Stimulated activated effector memory CD8-positive, alpha-beta T cell treated with anti-CD3 and anti-CD28 coated beads, Interleukin-12 subunit alpha, Interleukin-12 subunit beta, amount 100 ng/mL, for 72 hours (primary cell): ENCODE measurements at places on chromosomes 1 and 21.

DNA sequence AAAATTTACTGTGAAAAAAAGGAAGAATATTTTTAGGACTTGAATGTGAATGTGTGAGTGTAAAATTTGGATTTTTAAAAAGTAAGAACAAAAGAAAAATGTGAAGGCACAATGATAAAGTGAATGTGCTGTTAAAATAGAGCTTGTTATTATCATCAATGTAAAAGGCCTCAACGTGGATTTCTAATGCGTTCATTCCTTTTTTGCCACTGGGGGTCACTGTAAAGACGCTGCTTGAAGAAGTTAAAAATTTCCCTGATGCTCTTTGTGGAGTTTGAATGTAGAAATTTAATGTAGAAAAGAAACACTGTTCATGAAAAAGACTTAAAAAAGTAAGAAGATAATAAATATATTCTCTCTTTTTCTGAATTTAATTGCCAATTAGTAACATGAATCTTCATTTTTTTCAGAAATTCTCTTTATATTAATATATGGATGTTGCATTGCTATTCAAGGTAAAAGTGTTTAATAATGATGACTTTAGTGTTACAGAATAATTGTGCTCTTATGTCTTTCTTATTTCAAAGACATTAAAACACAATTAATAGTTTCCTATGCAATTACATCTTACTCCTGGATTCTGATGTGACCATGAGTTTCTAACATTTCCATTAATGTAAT is 161.5 kb downstream of the DNM3 start:
- DNase-seq, result no peak

GRCh38 chr1:96487394-96487793 is 234.2 kb upstream of the PTBP2 start:
- DNase-seq, result no peak

DNA sequence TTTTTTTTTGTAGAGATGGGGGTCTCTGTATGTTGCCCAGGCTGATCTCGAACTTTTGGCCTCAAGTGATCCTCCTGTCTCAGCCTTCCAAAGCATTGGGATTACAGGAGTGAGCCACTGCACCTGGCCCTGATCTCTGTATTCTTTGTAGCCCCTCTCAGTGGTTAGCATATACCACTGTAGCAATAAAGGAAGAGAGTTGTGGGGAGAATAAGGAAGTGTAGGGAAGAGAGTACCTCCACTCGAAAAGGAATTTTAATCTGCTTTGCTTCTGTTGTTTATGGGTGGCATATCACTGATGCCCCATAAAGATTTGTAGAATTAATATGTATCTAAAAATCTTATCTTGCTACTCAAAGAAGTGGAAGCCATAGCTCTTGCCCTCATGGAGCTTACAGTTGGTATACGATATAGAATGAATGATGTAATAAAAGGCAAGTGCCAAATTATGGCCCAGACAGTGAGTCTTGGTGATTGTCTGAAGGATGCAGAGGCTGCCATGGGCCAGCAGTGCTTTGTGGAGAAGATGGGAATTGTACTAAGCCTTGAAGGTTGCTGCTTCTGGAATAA is 96.0 kb downstream of the CLIC6 start:
- no peak for DNase-seq

DNA sequence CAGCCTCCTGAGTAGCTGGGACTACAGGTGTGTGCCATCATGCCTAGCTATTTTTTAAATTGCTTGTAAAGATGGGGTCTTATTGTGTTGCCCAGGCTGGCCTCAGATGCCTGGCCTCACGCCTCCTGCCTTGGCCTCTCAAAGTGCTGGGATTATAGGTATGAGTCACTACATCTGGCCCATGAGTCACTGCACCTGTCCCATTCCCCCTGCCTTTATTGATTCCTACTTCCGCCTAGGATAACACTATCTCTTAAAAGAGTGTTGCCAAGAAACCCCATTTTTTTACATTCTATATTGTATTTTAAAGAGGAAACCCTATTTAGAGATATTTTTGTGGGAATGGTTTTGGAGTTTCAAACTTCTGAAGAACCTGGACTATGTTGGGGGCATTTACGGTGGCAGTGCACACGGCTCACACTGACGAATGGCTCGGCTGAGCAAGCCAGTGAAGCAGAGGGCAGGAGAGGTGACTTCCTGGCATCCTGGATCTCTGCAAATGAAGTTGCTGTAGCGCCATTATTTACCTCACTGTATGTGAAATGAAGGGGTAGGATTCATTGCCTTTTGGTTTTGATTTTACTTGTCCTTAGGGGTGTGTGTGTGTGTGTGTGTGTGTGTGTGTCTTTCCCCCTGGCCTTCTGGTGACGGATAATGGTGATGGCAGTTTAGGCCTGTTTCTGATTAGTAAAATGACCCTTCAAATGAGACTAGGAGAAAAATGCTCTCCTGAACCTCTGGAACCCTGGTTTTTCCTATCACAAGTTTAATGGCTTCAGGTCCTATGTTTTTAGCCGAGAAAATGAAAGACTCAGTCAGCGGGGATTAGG is 22.5 kb downstream of the KIF26B start:
- DNase-seq, result no peak

DNA sequence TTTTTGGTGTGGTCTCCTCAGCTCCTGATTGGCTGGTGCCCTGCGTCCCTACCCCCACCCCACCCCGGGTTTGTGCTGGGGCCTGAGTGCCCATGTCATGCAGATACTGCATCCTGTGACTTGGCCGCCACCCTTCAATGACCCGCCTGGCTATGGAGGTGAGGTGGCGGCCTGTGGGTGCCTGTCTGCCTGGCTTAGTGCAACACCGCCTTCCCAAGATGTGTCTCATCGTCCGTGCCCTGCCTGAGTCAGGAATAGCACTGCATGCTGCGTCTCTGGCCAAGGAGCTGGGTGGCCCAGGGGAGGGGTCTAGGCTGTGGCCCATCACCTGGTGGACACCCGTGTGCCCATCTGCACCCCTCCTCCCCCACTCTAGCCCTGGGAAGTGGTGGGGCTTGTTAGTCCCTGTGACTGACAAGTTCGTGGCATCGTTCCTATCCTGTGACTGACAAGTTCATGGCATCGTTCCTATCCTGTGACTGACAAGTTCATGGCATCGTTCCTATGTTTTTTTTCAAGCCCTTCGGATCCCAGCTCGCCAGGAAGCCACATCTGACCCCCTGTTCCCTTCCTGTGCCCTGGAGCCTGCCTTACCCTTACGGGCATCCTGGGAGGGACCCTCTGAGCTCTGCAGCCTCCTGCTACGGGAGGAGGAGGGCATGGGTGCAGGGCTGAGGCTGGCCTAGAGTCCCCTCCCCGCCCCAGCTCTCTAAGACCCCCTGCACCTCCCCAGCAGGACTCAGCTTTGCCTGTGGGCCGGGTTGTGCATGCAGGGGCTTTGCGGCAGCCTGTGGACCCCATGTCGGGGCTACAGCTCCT is 7.5 kb downstream of the SLX9 start:
- no peak for DNase-seq

GRCh38 chr1:45490121-45490625 is 790 bp downstream of the TESK2 start:
- DNase-seq, result no peak

- DNase-seq, result no peak
Observed at GRCh38 chr1:231070758-231071444, 30.8 kb upstream of the FAM89A start.
